Peyer's patch (tissue), 4 donors: ENCODE measurements at places on chromosomes 4 and X. TPM values are rescaled to one million over a fixed set of nuclear protein-coding genes. Genes with fewer than 3 reads are reported as not detected.

The EXOC1L gene
- not detected for total RNA-seq

The ENPP6 gene
- total RNA-seq = not detected

DNA sequence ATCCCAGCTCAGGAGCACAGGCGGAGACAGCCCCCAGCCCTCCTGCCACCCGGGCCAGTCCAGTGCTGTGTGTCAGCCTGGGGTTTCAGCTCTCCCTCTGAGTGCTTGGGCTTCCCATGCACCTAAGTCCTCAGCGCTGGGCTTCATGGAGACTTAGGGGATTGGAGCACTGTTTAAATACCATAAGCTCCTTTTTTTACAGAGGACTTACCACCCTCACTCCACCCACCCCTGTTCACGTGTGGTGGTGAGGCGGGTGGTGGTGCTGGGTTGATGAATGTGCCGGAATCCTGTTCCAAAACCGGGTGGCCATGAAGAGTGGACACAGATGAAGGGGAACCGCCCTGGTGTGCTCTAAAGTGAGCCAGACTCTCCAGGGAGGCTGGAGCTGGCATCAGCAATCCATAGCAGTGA, 66.9 kb downstream of the PSAPL1 start:
- no peak for DNase-seq

- no peak for DNase-seq
These were observed 11.0 kb upstream of the MAMLD1 start for GRCh38 chrX:150352114-150352513.

- DNase-seq = peak; percentile 57
These were observed 59.8 kb downstream of the ANK2 start for GRCh38 chr4:113109106-113109718.

- DNase-seq = no peak
These were observed 99.4 kb downstream of the C4orf51 start for GRCh38 chr4:145779319-145779801.

- DNase-seq = no peak
These were observed 456.6 kb downstream of the MAGEB5 start for GRCh38 chrX:26672571-26672970.
